ENCODE measurements at places on chromosomes 13 and 19.

GRCh38 chr19:6127716-6128335 lies 7.6 kb upstream of the ACSBG2 start:
- DNase-seq, result no peak

- DNase-seq, result no peak
These were observed 257.0 kb downstream of the LHFPL6 start for GRCh38 chr13:39345982-39346381.

GRCh38 chr13:69946511-69946910 lies 161.1 kb upstream of the ATXN8OS start:
- DNase-seq, result no peak

DNA sequence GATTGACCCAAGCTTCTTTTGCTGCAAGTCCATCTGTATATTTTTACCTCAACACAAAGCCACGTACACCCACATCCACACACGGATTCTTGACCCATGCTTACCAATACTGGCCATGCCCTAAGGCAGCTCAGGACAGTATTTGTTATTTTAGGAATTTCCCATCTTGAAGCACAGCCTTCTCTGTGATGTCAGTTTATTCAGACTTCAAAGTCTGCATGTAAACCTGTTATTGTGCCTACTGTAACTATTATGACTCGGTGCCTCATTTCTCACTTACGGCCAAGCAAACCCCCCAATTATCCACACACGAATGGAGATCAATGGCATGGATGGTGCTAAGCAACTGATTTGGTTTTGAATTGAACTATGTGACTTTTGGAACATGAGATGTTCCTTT lies 17.5 kb downstream of the CLDN10 start:
- no peak for DNase-seq

DNA sequence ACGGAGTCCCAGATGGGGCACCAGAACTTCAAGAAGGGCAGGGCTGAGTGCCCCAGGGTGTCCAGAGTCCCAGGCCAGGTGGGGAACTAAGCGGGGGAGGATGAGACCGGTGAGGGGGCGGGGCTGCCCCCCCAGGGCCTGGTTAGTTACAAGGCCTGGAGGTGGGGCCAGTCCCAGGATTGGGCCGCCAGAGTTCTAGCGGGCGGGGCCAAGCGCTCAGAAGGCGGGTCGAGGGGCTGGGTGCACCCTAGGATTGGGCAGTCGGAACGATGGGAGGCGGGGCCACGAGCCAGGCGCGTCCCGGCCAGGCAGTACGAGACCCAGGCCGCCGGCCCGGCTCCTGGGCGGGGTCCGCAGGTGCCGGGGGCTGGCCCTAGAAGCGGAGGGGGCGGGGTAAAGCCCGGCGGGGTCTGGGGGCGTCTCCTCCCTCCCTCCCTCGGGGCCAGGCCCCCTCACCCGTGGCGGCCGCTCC lies 571 bp downstream of the ZNF653 start:
- DNase-seq, result peak; percentile 86

DNA sequence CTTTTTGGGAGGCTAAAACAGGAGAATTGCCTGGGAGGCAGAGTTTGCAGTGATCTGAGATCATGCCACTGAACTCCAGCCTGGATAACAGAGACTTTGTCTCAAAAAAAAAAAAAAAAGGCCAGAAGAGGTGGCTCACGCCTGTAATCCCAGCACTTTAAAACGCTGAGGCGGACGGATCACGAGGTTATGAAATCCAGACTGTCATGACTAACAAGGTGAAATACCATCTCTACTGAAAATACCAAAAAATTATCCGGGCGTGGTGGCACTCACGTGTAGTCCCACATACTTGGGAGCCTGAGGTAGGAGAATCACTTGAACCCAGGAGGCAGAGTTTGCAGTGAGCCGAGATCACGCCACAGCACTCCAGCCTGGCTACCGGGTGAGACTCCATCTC lies 39.9 kb downstream of the ZNF611 start:
- DNase-seq, result no peak

GRCh38 chr19:34314437-34315313 lies 50.3 kb upstream of the GPI start:
- DNase-seq, result no peak

DNA sequence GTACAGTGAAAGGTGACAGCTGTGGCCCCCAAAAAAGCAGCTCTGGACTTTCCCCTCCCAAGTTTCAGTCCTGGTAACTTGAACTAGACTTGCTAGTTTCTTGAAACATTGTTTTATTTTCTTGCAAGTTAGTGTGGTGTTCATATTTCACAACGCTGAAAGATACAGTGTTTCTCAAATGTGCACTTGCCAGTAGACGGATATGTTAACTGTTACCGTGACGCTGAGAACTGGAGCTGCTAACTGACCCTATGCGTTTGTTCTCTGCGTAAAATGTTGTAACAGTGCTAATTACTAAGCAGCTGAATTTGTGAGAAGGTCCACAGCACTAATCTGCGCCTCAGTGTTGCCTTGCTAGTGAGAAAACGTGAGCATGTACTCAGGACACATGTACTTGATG lies 79.6 kb downstream of the GGACT start:
- no peak for DNase-seq

DNA sequence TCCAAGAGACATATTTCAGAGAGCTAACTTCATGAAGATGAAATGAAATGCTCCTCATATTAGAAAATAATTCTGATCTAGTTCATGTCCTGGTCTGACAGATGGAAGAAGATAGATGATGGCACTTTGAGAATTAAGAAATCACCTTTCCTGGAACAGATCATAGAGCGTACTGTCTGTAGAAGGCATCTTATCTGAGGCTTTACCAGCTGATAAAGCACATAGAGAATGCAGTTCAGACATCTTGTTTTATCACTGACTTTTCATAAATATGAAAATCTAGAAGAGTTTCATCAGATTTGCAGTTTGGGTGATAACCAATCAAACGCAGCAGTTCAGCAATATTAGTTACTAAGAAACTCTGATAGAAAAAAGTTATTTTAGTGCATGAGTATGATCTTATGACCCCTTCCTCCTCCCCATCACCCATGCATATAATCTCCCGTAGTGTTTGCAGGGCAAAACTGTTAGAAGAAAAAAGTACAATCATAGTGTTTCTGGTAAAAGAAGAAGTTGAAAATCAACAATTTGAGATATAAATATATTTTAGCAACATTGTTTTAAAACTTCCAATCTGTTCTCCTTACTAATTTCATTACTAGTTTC lies 585.2 kb downstream of the PCDH9 start:
- no peak for DNase-seq

DNA sequence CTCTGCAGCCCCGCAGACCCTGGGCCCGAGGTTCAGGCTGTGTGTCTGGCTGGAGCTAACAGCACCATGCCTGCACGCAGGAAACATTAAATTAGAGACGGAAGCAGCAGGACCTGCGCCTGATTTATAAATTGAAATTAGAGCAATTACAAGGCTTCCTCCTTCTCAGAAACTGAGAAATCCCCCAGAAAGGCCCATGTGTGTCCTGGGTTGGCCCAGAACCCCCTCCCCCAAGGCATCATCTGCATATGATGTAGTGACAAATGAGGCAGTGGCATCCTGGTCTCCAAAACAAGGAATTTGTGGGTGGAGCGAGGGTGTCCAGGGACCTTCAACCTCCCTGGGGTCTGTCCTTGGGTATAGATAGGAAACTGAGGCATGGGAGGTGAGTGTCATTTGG lies 27.2 kb upstream of the SEMA6B start:
- no peak for DNase-seq

- DNase-seq, result no peak
These were observed 3.2 kb upstream of the MYCBP2 start for GRCh38 chr13:77329911-77330584.
